HS-27A (cell line): ENCODE measurements at places on chromosomes 4 and X.

DNA sequence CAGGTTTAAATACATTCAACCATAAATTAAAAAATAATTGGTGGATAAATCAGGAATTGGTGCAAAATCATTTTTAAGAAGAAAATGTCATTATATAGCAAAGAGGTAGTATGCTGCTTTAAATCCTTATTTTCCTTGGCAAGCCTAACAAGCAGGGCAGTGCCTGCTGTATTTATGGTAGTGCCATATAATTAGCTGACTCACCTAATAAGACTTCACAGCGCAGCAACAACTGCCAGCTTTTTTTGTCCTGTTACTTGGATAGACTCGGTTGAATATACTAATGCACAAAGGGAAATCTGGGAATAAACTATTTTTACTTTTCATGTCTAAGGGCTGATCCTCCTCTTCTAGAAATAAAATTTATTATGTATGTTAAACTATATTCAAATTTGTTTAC, 99.1 kb downstream of the SNCA start:
- DNase-seq, result peak; percentile 46

DNA sequence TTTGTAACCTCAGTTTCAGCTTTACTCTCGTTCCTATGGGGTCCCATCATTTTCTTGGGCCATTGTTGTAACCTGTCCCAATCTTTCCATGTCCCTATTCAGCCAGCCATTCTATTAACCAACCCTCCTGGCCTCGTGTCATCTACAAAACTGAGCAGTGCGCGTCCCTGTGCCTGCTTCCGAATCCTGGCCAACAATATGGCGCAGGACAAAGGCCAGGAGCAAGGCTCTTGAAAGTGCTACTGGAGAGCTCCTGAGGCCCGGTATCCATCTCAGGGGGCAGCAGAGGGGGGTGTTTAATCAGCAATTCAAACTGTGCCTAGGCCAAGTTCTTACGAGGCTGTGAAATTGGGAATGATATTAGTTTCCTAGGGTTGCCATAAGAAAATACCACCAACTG, 41.2 kb upstream of the APLN start:
- DNase-seq, result no peak

GRCh38 chr4:142660728-142661127, 185.4 kb downstream of the INPP4B start:
- no peak for DNase-seq

DNA sequence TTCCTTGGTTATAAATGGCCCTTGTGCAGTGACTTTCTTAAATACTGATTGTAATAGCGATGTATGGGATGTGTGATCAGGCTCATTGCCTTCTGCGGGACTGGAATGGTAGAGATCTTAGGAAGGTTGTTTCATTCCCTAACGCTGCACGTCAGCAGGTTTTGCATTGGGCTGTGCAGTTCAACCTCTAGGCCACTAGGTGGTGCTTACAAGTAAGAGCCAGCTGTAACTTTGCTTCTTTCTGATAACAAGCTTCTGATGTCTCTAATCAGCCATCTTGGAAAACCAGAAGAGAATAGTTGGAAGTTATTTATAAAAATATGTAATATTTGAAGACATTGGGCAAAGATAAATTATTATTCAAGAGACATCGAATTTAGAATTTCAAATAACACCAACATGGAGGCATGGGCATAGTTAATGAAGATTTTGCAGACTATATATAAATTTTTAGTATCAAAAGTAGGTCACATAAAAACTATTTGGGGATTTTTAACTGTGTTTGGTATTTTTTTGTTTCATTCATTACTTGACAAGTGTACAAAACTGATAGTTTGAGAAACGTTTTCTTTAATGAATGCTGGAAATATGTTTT, 339.7 kb upstream of the PCDH7 start:
- DNase-seq, result no peak

GRCh38 chr4:183139058-183139750, 40.1 kb downstream of the WWC2 start:
- DNase-seq, result no peak

DNA sequence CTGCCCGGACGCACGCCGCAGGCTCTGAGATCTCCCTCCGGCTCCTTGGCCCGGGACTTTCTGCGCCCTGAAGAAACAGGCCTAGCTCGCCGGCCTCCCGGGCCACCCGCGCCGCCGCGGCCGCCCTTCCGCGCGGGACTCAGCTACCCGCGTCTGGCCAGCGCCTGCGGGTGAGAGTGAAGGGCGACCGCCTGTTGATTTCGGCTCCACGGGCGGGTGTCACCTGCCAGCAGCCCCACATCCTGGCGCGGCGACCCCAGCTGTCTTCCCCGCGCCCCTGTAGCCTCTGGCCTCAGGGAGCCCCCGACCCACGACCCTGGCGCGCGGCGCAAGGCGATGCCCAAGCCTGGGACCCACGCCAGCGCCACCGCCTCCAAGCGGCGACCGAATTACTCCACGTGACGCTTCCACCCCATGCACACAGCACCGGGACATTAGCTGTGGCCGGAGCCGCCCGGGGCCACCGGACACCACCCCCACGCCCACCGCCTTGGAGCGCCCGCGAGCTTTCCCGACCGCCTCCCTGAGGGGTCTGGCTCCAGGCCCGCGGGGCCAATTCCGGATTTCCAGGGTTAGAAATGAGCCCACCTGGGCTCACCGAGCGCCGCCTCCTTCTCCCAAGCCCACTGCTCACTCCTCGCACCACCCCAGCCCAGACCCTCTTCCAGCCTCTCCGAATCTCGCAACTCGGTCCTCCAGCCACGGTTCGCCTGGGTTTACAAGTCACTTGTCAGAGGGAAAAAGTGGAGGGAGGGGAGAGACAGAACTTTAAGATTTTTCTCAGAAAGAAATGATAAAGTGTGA, 10.2 kb downstream of the ARX start:
- no peak for DNase-seq

- DNase-seq, result no peak
These were observed 555.4 kb downstream of the BCOR start for GRCh38 chrX:39542316-39542715.

- no peak for DNase-seq
These were observed 5.5 kb upstream of the MMAA start for GRCh38 chr4:145613566-145614232.

DNA sequence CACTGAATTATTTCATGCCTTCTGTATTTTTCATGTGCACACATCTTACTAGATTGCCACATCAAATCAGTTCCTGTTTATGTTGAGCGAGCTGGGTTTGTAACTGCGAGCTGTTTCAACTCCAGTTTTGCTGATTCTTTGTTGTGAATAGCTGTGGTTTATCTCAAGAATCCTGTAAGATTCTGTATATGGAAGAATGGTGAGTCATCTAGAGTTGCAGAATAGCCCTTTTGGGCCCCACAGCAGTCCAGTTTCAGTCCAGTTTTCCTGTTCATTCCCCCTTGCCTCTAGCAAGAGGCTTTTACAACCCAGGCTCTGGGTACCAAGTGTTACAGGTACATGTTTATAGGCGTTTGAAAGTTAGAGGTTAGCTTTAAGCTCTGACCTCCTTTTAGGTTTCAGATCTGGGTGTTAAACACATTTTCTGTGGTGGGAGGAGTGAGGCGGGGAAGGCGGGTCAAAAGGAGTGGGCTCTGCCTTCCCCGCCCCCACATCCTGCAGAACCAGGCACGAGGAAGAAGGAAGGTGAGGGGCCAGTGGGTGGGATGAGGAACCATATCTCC, 32.7 kb downstream of the TBC1D14 start:
- DNase-seq, result peak; percentile 42

GRCh38 chr4:26217961-26218676, 102.7 kb upstream of the RBPJ start:
- DNase-seq, result no peak

- DNase-seq, result peak; percentile 12
These were observed 39.3 kb upstream of the LPAR4 start for GRCh38 chrX:78708262-78708661.

DNA sequence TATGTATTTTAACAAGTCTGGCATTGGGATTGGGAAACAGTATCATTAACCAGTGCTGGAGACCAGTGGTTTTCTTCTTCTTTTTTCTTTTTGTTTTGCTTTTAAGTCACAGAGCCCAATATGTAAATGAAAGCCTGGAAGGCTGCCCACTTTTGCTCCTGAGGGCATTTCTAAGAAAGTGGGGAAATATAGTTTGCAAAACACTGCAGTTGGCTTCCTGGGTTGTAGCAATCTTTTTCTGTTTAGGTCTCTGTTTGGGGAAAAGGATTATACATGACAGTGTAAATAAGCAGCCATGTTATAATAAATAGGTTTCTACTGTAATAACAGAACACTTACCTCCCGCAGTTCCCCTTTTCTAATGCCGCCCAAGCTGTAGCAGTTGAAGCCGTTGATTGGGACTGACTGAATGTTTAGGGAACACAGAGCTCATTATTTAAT, 105.5 kb downstream of the TMEM164 start:
- DNase-seq, result no peak

DNA sequence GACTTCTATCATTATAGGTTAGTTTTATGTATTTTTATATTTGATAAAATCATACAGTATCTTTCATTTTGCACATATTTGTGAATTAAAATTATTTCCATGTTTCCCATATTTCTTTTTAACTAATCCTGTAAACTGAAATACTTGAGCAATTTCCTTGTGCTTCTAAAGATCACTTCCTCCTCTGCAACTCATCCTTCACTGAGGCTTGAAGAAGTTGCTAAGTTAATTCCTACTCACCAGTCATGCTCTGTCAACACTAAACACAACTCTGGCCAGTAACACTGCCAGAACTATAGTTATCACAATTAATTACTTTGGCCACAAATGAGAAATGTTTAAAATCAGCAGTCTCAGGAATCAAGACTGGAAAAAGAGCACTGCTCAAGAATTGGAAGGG, 6.7 kb downstream of the SPATA4 start:
- DNase-seq, result no peak

GRCh38 chrX:24963823-24964222, 51.9 kb downstream of the ARX start:
- no peak for DNase-seq

DNA sequence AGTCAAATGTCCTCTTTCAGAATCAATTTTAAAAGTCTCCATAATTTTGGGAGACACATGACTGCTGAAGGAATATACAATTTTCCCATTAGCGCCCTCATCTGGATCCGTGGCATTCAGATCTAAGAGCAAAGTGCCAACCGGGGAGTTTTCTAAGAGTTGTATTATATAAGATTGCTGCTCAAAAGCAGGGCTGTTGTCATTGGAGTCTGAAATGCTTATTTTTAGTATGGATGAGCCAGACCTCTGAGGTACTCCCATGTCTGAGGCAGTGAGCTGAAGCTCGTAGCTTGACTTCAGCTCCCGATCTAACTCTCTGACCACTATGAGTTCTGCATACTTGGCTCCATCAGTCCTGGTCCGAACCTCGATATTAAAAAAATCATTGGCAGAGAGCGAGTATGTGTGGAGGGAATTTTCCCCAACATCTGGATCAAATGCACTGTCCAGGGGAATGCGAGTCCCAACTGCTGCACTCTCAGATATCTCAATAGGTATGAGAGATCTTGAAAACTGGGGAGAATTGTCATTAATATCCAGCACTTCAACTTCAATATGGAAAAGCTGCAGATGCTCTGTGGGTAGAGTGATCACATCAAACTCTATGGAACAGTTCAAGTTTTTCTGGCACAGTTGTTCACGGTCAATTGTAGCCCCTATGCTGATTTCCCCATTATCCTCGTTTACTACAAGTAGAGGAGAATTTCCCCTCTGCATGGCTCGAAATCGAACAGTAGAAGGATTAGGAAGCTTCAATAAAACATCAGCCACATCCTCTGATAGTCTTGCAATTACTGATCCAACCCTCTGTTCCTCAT, 917 bp downstream of the PCDH18 start:
- DNase-seq, result no peak

DNA sequence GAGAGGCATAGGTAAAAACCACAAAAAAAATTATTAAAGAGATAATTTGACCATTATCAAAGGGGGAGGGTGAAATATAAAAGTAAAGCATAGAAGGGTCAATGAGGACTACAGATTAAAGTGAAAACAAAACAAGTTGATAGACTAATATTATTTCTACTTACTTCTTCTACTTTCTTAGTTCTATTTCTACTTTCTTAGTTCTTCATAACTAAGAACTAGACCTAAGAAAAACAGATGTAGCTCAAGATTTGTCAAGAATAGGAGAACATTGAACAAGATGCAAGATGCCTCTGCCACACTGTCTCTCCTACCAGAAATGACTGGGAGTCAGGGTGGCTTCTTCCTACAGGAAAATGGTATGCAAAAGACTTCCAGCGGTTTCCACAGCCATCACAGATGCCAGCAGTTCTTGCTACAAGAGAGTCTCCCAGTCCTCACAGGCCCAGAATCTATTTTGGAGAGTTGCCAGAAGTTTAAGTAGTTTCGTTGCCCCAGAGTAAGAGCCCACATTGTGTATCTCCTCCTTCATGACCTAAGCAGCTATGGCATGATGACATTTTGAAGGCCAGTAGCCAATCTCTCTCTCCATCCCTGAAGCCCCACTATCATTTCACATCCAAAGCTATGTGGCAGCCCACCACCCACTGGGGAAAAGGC, 42.9 kb upstream of the DDX60 start:
- DNase-seq, result no peak

DNA sequence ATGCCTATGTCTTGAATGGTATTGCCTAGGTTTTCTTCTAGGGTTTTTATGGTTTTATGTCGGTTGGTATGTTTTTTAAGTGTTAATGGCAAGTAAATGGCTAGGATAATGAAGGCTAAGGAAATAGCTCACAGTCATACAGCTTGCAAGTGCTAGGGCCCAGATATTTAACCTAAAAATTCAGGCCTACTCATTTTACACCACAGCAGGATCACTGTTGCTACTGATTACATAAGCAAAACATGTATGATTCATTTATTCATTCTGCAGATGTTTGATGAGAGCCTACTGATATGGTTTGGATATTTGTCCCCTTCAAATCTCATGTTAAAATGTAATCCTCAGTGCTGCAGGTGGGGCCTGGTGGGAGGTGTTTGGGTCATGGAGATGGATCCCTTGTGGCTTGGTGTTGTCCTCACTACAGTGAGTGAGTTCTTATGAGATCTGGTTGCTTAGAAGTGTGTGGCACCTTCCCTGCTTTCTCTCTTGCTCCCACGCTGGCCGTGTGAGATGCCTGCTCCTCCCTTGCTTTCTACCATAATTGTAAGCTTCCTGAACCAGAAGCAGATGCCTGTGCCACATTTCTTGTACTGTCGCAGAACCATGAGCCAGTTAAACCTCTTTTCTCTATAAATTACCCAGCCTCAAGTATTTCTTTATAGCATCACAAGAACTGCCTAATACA, 175.5 kb downstream of the MAPK10 start:
- DNase-seq, result no peak

DNA sequence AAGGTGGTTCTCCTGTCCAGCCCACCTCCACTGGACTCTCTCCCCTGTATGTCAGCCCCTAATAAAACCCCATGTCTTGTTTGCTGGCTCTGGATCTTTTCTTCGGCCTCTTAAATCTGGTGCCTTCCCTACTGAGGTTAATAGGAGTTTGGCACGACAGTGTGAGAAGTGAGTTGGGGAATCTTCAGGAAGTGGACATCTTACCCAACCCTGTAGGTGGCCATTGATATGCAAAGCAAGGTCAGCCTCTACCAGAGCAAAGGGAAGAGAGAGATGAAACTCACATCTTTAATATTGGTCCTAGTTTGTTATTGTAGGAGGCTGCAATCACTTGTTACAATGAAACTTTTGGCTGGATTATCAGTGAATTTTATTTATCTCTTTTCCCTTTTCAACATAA, 111.7 kb downstream of the CHRDL1 start:
- no peak for DNase-seq
